ENCODE measurements at places on chromosomes 2 and 18.

DNA sequence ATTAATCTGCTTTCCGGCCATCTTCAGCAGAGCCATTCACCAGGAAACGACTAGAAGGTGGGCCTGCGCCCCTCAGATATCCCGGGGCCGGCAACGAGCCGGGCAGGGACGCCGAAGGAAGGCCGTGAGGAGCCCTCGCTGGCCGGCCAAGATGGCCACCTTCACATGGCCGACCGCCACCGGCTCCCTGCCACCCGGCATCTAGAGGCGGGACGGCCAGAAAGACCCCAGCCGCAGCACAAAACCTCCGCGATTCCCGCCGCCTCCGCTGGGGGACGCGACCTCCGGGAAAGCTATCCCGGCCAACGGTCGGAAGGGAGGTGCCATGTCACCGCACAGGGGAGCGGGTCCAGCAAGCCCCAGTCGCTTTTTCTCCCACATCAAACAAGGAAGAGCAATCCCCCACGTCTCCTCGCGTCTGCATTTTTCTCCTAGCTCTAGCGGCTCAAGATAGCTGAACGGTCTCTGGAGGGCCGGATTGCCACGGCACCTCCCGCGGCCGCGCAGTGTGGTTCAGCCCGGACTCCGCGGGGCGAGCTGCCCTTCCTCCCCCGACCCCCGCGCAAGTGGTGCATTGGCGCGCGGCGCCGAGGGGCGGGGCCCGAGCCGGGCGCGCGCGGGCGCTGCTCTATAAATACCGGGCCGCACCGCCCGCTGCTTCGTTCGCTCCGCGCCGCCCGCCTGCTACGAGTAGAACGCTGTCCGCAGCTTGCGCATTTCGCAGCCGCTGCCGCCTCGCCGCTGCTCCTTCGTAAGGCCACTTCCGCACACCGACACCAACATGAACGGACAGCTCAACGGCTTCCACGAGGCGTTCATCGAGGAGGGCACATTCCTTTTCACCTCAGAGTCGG is at the start of gene MAT2A:
TSS of gene MAT2A (plus strand) at position 662 of the 854 bp plus-strand sequence. CDS start at position 782, 120 bp downstream.
- DNase-seq = peak; percentile 85

- no peak for DNase-seq
Measured at GRCh38 chr2:241224018-241224850, 35.8 kb downstream of the ANO7 start.

GRCh38 chr18:8735274-8735673 is 29.9 kb downstream of the MTCL1 start:
- DNase-seq = no peak

DNA sequence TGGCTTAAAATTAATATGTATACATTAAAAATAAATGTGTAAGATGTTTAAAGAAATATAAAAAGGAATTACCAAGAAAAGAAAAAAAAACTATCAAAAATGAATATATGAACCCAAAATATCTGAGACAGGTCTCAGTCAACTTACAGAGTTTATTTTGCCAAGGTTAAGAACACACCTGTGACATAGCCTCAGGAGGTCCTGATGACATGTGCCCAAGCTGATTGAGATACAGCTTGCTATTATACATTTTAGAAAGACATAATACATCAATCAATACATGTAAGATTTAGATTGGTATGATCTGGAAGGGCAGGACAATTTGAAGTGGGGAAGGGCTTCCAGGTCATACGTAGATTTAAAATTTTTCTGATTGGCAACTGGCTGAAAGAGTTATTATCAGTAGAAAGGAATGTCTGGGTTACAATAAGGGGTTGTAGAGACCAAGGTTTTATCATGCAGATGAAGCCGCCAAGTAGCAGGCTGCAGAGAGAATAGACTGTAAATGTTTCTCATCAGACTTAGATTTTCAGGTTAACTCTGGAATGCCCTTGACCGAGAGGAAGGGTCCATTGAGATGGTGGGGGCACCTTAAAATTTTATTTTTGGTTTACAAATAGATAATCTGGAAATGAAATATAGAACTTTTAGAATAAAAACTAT is 74.7 kb downstream of the EXOC6B start:
- no peak for DNase-seq

GRCh38 chr2:182144776-182145165 is 159.1 kb downstream of the PPP1R1C start:
- DNase-seq = no peak

GRCh38 chr18:69956665-69957620 is 9.3 kb upstream of the CD226 start:
- no peak for DNase-seq

GRCh38 chr2:237859082-237859433 is 365 bp upstream of the RAMP1 start:
- DNase-seq = no peak

- no peak for DNase-seq
Measured at GRCh38 chr18:61329398-61329797, 3.8 kb upstream of the CDH20 start.

DNA sequence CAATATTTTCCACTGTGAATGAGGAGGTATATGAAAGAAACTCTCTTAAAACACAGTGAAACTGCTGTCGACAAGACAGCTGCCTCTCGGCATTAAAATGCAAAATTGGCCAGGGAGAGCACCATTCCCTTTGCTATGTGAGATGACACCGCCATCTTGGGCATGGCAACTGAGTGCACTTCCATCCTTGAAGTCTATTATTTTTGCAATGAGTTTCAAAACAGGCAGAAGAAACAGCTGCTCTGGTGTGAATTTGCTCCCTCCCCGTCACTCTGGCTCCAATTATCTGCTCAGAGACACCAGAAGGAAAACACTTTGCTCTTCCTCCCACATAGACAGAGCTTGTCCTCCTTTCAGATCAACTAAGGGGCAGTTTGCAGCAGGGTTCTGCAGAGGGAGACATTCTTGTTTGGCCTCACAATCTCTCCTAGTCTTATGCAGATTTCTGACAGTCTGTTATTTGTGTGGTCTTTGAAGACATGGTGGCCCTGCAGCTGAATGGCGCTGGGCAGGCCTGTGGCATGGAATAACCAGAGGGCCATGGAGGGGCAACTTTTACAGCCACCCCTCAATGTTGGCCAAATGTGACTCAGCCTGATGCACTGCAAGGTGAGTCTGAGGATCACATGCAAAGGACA is 48.6 kb upstream of the SEC11C start:
- no peak for DNase-seq

DNA sequence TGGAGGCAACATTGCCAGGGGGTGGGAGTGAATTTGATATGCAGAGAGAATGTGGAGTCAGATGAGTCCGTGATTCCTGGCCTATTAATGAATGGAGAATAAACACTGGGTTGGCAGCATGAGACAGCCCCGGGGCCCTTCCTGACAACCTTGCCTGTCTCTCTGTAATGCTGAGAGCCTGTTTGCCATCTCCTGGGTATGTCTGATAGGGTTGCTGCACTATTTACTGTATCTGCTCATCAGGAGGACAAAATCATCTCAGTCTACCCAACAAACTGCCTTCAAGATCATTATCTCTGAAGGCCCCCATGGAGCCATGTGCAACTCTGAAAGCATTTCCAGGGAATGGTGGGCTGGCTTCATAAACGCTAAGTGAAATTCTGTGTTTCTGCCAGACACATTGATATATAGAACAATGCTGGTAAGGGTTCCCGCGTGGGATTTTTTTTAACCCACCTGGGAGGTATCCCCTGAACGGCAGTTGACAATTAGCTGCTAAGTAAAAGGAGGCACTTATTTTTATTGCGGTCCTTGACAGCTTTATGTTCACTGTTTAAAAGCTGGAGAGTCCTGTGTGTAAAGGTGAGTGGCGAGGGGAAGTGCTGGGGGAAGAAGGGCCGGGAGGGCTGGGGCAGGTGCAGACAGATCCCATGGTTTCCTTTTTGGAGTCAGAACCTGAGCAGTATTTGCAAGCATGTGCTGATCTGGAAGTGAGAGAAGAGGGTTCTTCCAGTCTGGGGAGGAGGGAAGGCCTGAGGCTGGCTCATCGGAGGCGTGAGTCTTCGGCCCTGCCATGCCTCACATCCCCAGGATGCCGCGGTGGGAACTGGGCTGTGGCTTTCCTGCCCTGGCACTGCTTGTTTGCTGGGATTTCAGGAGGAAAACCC is 64.8 kb downstream of the ARHGAP25 start:
- peak; percentile 28 for DNase-seq

GRCh38 chr2:103960951-103961350 is 893.0 kb upstream of the POU3F3 start:
- DNase-seq = no peak

- no peak for DNase-seq
Measured at GRCh38 chr2:124877141-124877577, 852.1 kb downstream of the CNTNAP5 start.

- DNase-seq = no peak
Measured at GRCh38 chr2:172147944-172148650, 45.4 kb upstream of the DLX2 start.

- no peak for DNase-seq
Measured at GRCh38 chr2:112725545-112726457, 5.0 kb downstream of the NT5DC4 start.

DNA sequence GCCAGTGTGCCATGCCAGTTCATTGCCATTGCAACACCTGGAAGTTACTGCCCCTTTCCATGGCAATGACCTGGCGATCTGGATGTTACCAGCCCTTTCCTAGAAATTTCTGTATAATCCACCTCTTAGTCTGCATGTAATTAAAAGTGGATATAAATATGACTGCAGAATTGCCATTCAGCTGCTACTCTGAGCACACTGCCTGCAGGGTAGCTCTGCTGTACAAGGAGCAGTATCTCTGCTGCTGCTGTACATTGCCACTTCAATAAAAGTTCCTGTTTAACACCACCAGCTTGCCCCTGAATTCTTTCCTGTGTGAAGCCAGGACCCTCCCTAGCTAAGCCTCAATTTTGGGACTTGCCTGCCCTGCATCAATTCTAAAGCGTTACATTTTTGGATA is 17.4 kb upstream of the GULP1 start:
- DNase-seq = no peak

GRCh38 chr2:18299423-18300212 is 260.8 kb downstream of the RDH14 start:
- no peak for DNase-seq

DNA sequence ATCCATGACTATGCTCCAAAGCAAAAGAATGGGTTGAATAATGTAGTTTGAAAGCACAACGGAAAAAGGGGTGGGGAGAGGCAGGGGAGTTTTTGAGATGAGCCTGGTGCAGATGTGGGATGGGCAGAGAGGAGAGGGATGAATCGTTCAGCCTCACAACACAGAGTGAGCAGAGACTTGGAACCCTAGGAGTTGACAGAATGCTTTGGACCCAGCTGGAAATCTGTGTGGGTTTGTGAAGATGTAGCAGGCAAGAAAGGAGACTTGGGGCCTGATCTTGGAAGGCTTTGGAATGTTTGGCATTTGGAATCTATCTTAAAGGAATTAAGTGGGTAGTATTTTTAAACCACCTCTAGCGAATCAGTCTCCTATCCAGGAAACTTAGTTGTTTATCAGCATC is 66.0 kb upstream of the KCTD1 start:
- no peak for DNase-seq

GRCh38 chr2:143356736-143357446 is 227.7 kb downstream of the ARHGAP15 start:
- DNase-seq = no peak

DNA sequence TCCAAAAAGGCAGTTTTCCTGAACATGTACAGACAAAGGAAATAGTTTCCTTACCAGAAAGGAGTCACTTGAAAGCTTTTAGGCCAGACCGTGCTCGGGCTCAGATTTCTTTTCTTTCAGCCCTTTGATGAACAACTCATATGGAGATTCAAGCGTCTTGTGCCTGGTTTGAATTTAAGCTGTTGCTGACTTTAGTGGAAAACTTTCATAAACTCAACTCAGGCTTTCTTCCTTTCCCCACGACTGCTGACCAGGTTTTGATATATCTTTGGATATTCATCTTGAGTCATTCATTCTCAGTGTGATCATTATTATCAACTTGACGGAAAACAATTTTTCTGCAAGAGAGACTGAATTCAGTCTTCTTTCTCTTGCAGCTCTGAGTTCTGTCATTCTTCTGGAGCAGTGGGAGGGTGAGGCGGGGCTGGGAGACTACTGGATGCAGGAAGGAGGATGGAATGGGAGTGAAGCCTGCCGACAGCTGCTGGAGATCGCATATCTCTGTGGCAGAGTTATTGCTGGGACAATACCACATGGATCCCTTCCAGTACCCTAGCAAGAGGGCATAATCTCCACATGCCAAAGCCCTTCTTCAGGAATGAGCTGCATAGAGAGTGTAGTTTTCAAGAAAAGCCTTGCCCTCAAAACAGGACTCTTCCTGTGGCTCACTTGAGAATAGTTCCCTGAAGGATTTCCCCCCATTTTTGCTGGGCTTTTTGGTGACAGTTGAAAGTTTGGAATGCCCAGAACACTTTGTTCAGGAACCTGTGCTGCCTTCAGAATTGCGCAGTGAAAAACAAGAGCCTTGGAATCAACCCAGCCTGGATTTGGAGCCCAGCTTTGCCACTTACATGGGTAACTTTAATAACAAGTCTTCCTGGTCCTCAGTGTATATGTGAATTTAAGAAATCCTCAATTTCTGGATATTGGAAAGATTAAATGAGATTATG is 364.4 kb downstream of the ZNF521 start:
- DNase-seq = no peak

GRCh38 chr2:186559848-186560247 is 30.0 kb upstream of the ITGAV start:
- no peak for DNase-seq

DNA sequence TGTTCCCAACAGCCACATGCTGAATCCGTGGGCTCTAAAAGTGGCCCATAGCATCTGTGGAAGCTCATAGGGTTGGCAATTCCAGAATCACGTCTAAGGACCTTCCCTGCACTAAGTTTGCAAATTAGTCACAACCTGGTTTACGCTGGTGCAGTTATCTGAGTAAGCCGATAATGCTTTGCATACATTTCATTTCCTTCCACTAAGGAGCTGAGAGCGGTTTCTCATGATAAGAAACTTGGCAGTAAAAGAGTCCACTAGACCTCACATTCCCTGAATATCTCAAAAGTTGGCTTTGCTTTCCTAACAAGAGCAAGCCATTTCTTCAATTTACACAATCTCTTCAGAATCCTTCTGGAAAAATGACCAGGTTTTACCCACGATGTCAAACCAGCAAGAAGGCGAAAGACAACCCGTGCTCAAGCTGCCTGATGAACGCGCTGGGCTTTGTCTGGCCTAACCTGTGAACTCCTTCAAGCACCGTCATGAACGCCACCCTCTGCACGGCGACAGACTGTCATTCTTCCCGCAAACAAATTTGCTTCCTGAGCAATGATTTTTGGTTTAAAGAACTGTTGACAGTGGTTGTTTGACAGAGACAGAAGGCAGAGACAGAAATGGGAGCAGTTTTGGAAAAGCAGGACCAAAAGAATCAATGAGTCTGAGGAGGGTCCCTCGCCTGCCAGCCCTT is 73.0 kb upstream of the COPS8 start:
- DNase-seq = no peak

GRCh38 chr2:207491956-207492355 is 37.8 kb upstream of the CREB1 start:
- DNase-seq = no peak

GRCh38 chr2:69089266-69089665 is 76.3 kb downstream of the ANTXR1 start:
- no peak for DNase-seq

GRCh38 chr2:212314680-212315079 is 223.9 kb downstream of the ERBB4 start:
- no peak for DNase-seq

- DNase-seq = no peak
Measured at GRCh38 chr2:96233880-96234316, 25.3 kb upstream of the STARD7 start.

Measured in NCI-H1092 (cell line).